ENCODE measurements at places on chromosomes 7 and 10.
A peak's percentile ranks its signal among the peaks of the same experiment; 100 is the strongest.

- DNase-seq: no peak
Observed at GRCh38 chr7:28072876-28073514, 107.6 kb downstream of the JAZF1 start.

DNA sequence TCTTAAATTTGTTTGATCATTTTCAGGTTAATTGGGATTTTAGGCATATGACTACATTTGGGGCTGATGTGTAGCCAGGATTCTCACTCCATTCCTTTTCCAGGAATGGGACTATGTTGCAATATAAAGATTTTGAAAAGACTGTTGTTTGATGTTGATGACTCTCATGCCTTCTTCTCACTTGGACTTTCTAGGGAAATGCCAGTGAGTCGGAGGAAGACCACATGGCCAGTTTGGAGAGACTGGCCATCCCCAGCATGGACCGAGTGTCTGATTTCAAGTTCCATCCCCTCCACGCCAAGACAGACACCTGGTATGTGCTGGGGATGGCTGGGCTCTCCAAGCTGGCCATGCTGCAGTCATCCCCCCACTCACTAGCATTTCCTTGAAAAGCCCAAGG lies 5.5 kb downstream of the IGFBP3 start:
- DNase-seq: no peak

DNA sequence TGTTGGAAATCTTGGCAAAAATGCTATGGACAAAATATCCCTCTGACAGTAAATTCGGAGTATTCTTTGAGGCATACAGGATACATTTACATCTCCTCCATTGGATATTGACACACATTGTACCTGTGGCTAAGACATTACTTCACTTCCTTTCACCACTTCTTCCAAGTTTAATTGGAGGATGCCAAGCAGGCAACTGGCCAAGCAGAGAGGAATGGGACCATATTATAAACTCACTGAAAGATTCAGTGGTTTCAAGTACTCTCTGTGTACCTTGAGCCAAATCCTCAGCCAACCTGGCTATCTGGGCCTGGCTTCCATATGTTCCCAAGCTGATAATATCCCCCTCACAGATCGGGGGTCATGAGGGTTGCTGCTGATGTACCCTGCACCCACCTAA lies 14.7 kb upstream of the JCAD start:
- DNase-seq: no peak

DNA sequence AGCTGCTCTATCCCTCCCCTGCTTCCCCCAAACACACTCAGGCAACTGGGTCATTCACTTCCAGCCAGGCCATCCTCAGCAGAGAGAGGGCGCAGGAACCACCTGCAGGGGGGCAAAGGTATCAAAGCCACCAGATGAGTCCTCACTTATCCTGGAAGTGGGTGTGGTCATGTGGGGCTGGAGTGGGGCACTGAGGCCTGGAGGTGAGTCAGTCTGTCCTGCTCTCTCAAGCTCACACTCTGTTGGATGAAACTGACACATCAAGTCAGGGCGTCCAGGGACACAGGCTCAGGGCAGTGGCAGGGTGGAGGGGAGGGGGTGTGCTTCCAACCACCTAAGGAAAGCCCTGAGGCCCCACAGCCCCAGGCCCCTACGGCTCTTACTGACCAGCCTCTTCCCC lies 8.0 kb upstream of the ELFN1 start:
- DNase-seq: no peak

DNA sequence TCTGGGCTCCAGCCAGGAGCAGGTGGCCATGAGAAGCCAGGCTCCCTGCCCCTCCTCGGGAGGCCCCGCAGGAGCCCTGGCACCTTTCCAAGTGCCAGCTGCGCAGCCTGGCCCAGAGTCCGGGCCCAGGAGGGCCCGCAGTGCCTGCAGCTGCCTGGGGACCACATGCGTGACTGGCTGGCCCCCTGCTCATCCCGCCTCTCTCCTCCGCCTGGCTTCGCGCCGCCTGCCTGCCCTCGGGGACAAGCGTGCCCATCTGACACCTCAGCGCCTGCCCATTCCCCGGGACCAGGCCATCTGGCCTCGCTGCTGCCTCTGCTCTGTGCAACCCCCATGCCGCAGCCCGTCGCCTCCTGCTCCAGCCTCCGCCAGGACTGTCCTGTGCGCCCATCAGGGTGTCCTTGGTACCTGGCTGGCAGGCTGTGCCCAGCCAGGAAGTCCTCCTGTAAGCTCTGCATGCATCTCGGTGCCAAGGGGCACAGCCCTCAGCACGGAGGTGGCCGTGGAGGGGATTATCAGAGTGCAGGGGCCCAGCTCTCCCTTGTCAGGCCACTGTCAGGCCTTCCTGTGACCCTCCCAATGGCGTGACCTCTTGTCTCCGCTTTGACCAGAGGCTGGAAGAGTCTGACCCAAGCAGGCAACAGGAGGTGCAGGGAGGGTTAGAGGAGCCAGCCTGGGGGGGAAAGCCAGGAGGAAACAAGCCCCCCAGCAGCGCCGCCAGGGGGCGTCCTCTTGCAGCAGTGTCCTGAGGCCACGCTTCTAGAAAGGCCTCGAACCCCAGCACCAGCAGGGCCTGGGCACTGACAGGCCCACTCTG lies 50.5 kb downstream of the TMEM209 start:
- DNase-seq: peak; percentile 49

GRCh38 chr10:123570051-123570897 lies 95.9 kb upstream of the GPR26 start:
- DNase-seq: no peak

DNA sequence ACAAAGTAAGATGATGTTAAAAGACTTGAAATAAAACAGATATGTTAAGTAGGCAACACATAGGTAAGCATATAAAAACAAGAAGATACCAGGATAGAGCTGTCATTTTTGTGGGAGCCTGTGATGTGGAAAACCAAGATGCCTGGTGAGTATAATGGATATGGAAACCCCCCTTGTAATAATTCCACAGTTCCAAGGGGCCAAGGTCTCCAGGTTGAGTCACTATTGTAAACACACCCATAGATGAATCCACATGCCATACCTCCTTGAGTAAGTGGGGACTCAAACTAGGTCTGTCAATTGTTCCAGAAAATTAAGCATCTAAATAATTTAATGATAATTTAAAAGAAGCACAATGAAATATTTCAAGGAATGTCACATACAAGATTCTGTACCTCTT lies 15.9 kb downstream of the CAV1 start:
- DNase-seq: no peak

- DNase-seq: no peak
Observed at GRCh38 chr7:34430456-34430855, 227.6 kb upstream of the NPSR1 start.
